ENCODE measurements at places on chromosomes 4 and X.

DNA sequence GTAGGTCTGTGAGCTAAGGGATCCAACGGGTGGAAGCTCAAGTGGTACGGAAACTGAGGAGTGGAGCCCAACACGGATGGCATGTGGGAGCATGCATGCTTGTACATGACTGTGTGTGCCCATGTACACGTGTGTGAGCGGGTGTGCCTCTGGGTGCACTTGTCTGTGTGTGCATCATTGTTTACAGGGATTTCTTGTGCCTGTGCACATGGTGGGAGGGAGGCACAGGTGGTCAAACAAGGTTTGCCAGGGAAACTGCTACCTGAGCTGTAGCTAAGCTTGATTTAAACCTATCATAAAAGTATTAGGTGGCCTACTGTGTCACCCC is 122.5 kb upstream of the MAMLD1 start:
- no peak for DNase-seq

GRCh38 chrX:153334654-153335295 is 822 bp downstream of the ZNF275 start:
- DNase-seq: peak; percentile 39

- DNase-seq: peak; percentile 78
Observed at GRCh38 chrX:153307276-153308178, 14.0 kb downstream of the PNMA6F start.

- DNase-seq: no peak
Observed at GRCh38 chr4:167595898-167596297, 361.6 kb upstream of the SPOCK3 start.

DNA sequence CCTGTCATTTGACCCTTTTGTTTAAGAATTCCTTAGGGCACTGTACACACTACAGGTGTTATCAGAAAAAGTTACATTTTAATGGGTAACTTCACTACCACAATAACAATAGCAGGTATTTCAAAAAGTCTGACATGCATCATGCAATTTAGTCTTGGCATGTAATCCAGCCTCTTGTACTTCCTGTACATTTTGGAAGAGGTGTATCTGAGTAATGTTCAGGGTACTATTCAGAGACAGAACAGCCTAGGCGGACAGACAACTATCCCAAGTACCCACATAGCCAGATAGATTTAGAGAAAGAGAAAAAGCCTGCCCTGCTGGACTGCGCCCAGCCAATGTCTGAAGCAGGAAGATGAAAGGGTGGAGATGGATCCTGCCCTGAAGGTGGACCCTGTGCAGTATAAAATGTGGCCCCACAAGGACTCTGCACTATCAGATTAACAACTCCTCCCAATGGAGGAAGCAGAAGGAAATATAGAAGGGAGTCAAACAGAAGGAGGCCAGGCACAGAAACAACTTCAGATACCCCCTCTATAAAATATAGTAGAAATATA is 8.5 kb downstream of the UGT2B7 start:
- no peak for DNase-seq

- DNase-seq: no peak
Observed at GRCh38 chrX:8237718-8238117, 66.7 kb upstream of the VCX2 start.

GRCh38 chrX:111507933-111508332 is 3.5 kb upstream of the SERTM2 start:
- no peak for DNase-seq

- no peak for DNase-seq
Observed at GRCh38 chrX:108557580-108557979, 117.9 kb downstream of the COL4A5 start.
